ENCODE measurements at places on chromosomes 7 and 10.

DNA sequence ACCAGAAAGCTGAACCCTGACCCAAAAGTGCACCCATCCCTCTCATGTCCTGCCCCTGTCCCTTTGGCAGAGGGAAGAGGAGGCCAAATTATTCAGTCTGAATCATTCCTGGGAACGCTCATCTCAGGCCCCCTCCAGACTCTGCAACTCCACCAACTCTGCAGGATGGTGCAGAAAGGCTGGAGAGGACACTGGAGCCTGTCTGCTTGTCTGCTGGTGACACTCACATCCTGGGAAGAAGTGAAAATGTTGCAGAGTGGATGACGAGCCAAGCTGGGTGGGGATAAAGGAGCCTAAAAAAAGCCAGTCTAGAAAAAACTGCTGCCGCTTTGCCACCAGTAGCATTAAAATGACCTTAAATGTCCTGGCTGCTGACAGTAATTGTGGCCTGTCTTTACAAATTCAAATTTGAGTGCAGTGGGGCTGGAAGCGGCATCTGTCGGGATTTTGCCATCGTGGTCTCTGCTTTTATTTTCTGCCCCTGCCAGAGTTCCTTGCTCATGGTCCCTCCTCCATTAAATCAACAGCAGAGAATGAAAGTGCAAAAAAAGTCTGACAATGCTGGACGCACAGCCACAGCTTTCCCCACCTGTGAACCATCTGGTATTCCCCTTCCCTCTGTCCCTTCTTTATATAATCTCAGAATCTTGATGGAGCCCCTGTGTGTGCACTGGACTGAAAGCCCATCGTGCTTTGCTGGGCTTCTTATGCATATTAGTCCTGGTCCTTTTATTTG, 63.9 kb downstream of the STK17A start:
- DNase-seq: peak; percentile 40

DNA sequence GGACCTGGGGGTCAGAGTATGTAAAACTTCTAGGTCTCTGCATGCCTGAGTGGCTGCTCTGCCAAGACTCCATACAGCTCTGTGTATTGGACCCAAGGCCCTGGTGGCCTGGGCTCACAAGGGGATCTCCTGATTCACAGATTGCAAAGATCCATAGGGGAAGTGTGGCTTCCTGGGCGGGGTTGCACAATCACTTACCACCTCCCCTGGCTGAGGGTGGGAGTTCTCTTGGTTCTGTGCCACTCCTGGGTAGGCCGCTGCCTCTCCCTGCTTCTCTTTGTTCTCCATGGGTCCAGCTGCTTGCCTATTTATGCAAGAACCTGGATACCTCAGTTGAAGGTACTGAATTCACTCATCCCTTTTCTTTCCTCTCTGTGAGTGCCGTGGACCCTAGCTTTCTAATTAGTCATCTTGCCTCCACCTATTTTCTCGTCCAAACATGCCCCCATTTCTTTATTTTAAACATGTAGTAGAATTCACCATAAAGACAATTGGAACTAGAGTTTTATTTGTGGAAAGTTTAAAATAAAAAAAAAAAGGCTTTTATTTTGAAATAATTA, 18.5 kb upstream of the AGR3 start:
- DNase-seq: no peak

GRCh38 chr7:106614751-106615150, 46.2 kb downstream of the CCDC71L start:
- DNase-seq: no peak

- DNase-seq: peak; percentile 63
Measured at GRCh38 chr7:155490697-155491628, 33.0 kb downstream of the EN2 start.

GRCh38 chr7:143431109-143431508, 12.1 kb upstream of the TAS2R60 start:
- no peak for DNase-seq

DNA sequence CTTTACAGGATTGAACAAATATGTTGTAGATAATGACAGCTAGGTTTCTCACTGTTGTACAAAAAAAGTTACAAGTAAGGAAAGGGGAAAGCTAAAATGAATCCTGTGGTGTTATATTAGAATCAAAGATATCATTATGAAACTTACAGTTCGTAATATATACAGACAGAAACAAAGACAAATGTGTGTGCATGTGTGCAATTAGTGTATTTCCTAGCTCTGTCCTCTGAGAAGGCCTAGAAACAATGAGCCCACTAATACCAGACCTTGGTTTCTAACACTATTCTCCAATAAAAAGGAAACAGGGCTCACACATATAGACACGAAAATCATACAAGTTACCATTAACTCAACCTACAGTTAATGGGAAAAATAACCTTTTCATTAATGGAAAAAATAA, 8.0 kb downstream of the KDM7A start:
- no peak for DNase-seq

GRCh38 chr7:151844071-151844824, 32.7 kb downstream of the PRKAG2 start:
- DNase-seq: no peak

GRCh38 chr10:102016416-102016815, 39.6 kb downstream of the ARMH3 start:
- DNase-seq: no peak

DNA sequence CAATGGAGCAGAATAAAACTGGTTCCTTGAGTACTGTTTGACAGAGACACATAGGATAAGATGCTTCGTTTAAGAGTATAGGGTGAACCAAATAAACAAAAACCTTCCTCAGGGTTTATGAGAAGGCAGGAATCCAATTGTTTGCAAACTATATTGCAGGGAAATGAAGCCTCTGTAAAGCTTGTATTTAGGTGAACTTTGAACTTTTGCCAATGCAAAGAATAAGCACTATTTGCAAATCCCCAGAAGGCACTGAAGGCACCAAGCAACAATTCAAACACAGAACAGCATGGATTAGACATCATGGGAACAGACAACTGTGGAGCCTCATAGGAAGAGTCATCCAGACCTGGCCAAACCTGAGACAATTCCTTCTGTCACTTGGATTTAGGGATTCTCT, 47.1 kb upstream of the WASL start:
- DNase-seq: no peak

- DNase-seq: no peak
Measured at GRCh38 chr10:113843972-113844485, 9.9 kb downstream of the DCLRE1A start.

- peak; percentile 28 for DNase-seq
Measured at GRCh38 chr7:127393368-127394058, 1.0 kb upstream of the ZNF800 start.

DNA sequence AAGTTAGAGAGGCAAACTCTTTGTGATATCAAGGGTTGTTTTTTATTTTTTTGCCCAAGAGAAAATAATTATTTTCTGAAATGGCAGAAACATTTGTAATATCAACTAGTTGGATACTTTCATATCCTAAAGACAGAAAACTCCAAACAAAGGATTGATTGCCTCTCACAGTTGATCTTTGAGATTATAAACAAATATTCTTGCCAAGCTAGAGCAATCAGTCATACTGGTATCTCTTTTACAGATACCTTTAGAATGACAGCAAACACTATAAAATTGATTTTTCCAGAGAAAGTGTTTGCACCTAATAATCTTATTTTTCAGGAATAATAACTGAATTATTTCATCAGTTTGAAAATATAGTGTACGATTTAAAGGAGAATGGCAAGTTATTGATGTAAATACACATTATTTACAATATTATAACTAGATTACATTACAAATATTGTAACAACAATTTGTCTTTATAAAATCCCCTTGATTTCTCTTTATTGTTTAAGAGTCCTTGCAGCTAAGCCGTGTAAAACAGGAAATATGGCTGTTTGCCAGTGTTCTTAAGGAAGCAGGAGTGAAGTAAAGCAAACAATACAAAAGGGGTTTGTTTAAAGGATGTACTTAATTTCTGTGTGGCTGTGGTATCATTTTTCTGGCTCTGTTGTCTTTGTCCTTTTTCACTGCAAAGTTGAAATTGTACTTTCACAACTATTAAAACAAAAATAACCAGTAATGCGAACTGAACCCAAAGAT, 58.4 kb downstream of the MAPK8 start:
- DNase-seq: no peak

- no peak for DNase-seq
Measured at GRCh38 chr10:72375585-72375984, 20.9 kb upstream of the DNAJB12 start.

- DNase-seq: no peak
Measured at GRCh38 chr7:105003275-105003674, 10.7 kb upstream of the KMT2E start.

GRCh38 chr10:34168439-34168838, 646.7 kb downstream of the PARD3 start:
- no peak for DNase-seq

GRCh38 chr10:119616882-119617570, 20.3 kb upstream of the TIAL1 start:
- no peak for DNase-seq

GRCh38 chr10:23147035-23147434, 45.1 kb upstream of the PTF1A start:
- DNase-seq: no peak

- no peak for DNase-seq
Measured at GRCh38 chr7:101945034-101945758, 127.8 kb downstream of the CUX1 start.

GRCh38 chr10:98249134-98249533, 18.9 kb downstream of the LOXL4 start:
- DNase-seq: no peak

DNA sequence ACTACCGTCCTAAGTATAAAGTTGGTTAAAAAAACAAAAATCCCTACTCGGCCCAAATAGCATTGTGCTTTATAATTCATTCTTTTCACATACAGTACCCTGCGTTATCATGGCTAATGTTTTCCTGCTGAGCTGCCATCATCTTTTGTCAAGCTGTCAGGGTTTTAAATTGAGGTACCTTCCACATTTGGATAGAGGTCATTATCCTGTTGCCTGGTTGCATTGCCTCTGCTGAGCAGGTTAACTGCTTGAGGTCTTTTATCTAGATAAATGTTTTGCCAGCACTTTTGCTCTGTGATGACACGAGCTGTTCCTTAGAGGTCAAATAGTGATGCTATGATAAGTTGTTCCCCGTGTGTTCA, 94.4 kb upstream of the FZD1 start:
- DNase-seq: no peak

DNA sequence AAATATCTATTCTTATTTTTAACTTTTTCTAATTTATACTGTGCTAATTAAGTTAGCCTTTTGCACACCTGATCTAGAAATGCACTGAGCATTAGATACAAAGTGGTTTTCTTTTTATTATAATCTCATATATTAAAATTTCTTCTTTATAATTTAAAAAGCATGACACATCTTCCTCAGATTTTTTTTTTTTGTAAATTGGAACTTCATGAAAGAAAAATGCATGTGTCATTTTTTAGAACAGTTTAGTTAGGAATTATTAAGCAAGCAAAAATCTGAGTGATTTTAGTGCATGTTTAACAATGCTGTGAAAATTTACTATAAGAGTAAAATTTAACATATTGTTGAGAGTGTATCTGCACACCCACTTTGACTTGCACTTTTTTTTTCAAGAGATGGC, 367.9 kb downstream of the TFEC start:
- no peak for DNase-seq

DNA sequence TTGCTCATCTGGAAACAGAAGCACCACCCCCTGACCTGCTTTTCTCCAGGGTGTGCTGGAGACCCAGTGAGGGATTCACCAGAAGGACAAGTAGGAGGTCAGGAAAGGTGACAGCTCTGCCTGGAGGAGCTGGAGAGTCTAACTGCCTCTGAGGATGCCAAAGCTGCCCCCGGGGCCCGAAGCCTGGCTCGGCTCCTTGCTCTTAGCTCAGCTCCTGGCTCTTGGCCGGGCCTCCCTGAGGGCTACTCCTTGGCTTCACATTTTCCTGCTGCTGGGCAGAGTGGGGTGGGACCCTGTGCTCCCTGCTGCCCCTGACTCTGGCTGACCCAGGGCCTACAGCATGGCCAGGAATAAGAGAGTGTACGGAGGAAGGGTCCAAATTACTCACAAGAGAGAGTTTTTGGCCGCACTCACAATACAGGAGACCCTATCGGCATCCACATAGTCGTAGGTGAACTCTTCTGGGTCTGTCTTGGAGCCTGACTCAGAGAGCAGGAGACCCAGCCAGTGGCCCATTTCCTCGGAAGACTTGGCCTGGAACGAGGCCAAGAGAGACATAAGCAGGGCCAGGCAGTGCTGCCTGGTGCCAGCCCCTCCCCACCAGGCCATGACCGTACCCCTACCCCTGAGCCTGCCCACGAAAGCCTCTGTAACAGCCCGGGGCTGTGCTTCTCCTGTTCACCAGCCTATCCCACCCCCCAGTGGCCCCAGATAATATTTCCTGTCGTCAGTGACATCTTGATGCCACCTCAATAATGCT, 63.1 kb downstream of the VWA2 start:
- DNase-seq: no peak

DNA sequence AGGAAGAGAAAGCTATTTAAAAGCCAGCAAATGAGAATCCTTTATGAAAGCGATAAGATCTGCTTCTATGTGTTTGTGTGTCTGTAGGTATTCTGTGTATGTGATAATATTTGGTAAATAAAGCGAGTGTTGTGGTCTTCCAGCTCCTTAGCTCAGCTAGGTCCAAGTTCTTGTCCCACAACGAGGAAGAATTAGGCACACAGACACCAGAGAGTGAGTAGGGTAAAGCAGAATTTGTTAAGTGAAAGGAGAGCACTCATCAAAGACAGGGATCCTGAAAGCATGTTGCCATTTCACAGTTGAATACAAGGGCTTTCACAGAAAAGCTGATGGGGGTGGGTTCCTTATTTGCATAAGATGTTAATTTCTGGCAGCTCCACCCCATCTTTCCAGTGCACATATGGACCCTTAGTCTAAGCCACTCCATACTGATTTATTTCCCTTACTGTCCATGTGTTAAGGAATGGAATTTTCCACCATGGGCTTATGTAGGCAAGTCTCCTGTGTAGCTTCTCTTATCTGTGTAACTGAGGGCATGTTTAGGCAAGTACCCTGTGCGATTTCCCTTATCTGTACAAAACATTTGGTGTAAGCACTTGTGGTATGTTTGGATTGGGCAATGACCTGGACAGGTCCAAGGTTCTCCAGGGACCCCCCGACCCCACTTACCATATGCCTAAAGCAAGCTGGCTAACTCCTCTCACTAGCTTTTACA, 165.9 kb upstream of the VIPR2 start:
- no peak for DNase-seq

GRCh38 chr10:32964270-32964669, 6.2 kb upstream of the ITGB1 start:
- DNase-seq: no peak

DNA sequence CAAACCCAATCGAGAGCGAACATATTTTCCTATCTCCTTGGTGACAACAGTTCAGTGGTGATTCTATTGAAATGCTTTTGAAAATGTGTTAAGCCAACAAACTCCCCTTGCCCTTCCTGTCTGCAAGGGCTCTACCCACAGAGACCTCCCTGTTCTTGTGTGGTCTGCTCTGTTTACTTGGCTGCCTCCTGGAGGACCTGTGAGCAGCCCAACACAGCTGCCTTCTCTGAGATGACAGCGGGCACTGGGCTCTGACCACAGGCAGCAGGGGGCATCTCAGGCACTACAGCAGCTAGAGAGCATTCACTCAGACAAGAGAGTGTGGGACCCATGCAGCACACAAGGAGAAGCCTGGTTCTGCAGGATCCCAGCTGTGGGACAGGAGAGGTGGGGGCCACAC, 416.4 kb downstream of the TCERG1L start:
- no peak for DNase-seq

GRCh38 chr7:107078517-107078966, 34.0 kb downstream of the PRKAR2B start:
- no peak for DNase-seq

GRCh38 chr10:80581469-80581835, 43.8 kb downstream of the SH2D4B start:
- no peak for DNase-seq

GRCh38 chr7:96200740-96201139, 121.2 kb downstream of the SLC25A13 start:
- DNase-seq: no peak

Measured in femur (tissue), 1 donor.